ENCODE measurements at places on chromosomes 2 and 18.

GRCh38 chr18:25233528-25234321 lies 118.2 kb downstream of the ZNF521 start:
- no peak for DNase-seq

- DNase-seq: no peak
Observed at GRCh38 chr2:43553341-43553855, 42.4 kb downstream of the THADA start.

DNA sequence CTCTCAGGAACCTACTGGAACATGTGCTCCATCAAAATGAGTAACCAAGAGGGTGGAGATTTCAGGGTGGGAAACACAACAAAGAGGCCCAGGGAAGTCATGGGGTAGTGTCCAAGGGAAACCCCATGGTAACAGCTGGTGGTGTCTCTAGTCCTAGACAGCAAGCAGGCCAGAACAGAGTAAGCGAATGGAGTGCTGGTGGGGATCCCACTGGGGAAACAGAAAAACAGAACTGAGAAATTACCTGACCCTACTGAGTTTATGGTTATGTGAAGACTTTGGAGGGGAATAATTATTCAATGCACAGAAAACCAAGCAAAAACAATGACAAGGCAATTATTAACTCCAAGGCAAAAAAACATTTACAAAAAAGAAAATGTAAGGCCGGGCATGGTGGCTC lies 16.9 kb downstream of the ERCC3 start:
- DNase-seq: no peak

GRCh38 chr2:238290091-238290509 lies 1.7 kb upstream of the PER2 start:
- peak; percentile 39 for DNase-seq

DNA sequence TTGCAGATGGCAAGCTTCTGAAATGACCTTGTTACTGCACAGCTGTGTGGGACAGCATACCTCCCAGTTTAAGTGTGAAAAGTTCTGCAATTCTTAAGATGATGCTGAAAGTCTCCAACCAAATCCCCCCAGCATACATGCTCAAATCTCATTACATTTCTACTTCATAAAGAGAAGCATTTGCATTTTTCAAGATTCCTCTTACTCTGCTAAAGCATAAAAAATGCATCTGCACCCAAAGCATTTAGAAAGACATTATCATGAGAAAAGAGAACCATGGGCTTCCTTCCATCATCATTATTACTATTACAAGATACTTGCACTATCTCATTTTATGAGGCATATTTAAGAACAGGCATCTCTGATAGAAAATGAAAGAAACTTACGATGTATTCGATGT lies 236.9 kb upstream of the REV1 start:
- no peak for DNase-seq

DNA sequence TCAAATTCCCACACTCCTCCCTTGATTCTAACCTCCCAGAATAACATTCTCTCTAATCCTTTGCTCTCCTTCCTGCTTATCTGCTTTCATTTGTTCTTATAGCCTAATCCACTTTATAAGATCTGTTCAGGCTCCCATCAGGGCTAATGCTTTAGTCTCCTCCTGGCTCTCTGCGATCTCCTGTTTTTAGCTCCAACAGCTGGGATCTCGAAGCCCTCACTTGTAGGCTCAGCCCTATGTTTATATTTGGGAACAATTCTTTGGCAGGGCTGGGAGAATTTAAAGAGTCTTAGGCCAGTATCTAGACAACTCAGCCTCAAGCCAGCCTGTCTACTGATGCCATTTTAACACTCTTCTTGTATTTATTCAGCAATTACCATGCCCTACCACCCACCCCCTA lies 27.2 kb upstream of the RAPH1 start:
- DNase-seq: no peak

DNA sequence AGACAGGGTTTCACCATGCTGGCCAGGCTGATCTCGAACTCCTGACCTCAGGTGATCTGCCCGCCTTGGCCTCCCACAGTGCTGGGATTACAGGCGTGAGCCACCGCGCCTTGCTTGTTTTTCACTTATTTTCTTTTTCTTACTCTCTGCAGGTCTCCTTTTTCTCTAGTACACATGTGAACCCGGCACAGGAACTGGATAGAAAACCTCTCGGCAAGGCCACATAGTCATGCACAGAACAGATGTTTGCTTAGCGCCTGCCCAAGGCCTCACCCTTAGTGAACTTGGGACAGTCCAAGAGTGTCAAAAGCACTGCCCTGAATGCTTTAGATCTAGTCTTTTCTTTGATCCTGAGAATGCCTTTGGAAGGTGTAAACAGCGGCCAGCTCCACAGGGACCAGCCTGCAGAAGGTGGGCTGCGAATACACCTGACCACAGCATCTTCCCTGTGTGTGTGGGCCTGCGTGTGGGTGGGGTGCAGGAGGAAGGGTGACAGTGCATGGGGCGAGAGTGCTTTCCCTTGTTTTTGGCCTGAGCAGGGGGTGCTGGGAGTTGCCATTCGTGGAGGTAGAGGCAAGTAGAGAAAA lies 27.0 kb downstream of the IMPA2 start:
- DNase-seq: no peak

GRCh38 chr2:20704886-20705285 lies 37.9 kb downstream of the GDF7 start:
- DNase-seq: no peak

DNA sequence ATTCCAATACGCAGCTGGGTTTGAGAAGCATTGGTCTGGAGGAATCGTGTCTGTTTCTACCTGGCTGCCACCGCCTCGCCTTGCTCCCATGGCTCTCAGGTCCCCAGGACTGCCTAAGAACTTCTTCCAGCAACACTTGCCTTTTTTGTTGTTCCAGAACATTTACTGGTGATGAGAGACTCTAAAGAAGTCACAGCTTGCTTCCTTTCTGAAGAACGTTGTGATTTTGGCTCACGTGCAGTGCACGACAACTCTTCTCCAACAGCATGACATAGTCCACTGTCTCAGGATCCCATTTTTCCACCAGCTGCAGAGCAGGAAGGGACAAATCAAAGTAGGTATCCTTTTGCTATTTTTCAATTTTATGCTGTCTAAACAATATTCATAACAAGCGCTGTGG lies 940.9 kb downstream of the SLC4A3 start:
- DNase-seq: no peak

GRCh38 chr2:39838589-39838988 lies 59.5 kb upstream of the THUMPD2 start:
- no peak for DNase-seq

DNA sequence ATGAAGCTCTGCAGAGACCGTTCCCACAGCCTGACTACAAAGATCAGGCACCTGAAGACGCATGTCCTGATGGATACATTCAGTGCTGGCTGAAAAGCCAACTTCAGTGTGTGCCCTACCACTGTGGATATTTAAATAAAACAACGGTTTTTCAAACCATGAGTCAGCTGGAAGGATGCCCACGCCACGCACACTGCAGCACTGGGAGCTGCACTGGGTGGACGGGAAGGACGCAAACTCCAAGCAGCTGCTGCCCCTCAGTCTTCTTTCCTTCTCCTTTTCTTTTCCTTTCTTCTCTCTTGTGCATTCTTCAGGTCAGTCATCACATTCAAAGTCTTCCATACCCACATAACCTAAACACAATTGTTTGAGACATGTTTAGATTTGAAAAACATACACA lies 7.9 kb downstream of the TMEM18 start:
- no peak for DNase-seq

DNA sequence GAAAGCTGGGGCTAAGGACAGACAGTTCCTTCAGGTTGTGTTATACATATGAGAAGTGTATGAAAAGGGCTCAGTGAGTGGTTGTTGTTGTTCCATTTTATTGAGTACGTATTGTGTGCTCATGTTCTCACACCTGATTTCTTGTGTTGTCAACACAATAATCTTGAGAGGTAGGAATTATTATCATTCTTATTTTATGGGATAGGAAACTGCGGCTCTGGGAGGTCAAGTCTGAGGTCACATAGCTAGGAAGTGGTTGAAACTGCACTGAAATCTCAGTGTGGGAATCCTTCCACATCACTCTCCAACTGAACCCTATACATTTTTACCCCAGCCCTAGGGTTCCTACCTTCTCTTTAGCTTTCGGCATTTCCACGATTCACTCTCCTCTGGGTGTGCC lies 124.2 kb upstream of the CXCR4 start:
- DNase-seq: no peak

DNA sequence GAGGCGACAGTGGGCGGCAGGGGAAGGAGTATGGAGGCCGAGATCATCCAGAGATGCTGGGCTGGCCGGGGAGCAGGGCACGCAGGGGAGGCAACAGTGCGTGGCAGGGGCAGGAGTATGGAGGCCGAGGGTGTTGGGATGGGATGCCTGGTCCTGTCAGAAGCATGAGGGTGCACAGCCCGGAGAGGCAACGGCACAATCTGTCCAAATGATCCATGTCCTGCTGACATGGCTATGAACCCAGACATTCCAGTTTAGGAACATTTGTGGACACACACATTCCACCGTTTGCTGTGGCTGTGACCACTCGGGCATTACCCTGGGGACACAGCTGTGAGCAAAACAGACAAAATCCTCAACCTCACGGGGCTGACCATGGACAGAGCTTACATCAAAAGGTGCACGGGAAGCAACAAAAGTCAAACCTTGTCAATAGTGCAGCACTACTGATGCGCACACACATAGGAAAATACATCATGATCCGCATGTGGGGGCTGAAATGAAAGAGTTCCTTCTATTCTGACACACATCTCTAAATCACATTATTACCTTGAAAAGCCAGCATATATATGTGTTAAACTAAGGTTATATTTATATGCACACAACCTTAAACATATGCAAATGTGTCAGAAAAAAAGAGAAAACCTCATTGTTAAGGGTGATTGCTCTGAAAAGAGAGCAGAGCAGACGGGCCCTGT lies 144.0 kb upstream of the GPC1 start:
- no peak for DNase-seq

DNA sequence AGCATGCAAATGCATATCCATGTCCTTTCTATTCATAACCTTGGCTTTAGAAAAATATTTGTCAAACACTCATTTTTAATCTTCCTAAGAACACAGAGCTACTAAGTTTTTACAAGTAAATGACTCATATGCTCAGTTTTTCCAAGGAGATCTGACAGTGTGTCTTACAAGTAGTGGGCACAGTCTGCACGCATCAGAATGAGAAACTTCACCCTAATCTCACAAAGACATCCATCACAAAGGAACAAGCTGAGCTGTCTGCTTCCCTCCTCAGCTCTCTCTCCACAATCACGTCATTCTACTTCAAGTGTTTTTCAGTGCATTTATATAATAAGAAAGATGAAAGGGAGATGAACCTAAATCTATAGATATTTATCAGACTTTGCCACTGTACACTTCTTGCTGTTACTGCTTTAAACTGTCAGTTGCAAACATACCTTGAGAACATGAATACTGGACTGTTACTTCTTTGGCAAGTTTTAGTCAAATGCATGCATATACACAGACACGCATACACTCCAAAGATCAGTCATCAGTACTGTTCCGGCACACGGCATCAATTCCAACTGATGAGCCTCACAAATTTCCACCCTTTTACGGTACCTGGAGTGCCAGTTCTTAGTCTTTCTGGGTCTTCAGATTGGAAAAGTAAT lies 75.7 kb downstream of the RBMS1 start:
- DNase-seq: no peak

DNA sequence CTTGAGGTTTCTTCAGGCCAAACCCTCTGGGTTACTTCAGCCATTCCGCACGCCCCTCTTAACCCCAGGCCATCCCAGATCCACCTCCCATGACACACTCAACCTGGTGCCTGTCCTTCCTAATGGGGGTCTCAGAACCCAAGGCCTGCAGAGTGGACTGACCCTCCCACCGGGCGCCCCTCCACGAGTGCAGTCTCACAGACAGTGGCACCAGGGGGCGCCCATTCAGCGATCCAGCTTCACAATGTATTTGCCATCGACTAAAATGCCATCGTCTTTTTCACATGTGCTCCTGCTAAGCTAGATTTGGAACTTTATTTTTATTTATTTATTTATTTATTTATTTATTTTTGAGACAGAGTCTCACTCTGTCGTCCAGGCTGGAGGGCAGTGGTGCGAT lies 38.5 kb downstream of the INPP5D start:
- no peak for DNase-seq

- no peak for DNase-seq
Observed at GRCh38 chr2:59449274-59449673, 1104.2 kb downstream of the BCL11A start.

- no peak for DNase-seq
Observed at GRCh38 chr18:76604935-76605240, 109.8 kb upstream of the ZNF516 start.

DNA sequence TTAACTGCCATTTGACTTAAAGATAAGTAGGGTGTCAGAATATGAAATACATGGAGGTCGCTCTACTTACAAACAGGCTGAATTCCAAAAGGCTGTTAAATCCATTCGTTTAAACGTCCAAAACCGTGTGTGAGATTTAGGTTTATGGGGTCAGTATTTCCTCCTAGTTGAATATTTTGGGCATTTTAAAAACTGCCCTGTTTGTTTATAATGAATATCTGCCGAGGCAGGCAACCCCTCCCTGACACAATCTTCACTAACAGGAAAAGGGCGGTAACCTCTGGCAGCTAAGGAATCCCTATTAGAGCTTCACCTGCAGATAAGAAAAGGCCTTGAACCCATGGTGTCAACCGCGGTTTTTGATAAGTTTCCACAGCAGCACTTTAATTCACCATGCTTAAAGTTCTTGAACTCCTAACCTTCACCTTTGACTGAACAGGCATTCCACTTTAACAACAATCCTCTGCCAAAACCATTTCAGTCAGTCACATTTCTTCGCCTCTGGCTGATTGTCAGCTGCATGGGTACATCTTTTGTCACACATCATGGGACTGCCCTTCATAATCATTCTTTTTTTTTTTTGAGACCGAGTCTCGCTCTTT lies 17.8 kb downstream of the TRAK2 start:
- no peak for DNase-seq

DNA sequence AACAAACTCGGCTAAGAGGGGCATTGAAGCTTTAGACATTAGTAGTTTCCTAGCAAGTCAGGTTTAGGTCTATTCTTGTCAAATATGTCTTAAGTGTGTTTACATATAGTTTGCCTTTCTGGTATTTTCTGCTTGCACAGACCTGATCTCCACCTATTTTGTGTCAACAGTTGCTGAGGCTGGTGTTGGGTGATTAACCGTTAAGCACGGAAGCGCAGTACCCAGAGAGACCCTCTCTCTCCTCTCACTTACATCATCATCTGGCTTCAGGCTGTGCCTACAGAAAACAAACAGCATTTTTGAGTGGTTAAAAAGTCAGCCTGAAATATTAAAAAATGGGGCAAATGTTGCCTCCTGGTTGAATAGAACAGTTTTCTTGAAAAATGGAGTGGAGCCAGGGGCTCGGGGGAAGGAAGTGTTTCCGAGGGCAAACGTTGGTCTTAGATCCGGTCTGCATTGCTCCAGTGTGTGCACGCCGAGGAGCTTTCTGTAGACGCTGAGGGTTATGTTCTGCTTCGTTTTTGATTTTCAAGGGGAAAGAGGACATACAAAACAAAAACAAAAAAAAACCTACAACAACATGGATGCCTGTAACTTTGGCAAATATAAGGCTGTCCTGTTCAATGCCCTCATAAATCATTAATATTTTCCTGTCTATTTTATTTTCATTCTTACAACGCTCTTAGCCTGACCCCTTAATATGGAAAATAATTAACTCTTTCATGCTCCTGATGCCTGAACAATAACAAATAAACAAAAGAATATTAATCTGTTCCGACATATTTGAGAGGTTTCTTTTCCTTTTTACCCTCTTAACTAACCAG lies 120.8 kb downstream of the MEIS1 start:
- DNase-seq: no peak

GRCh38 chr2:238286551-238286950 lies 1.9 kb downstream of the PER2 start:
- DNase-seq: no peak
